ENCODE measurements at places on chromosomes 6 and 20. TPM values are rescaled to one million over a fixed set of nuclear protein-coding genes. Genes with fewer than 3 reads are reported as not detected.

- no peak for DNase-seq
These were observed 470.5 kb upstream of the CITED2 start for GRCh38 chr6:139844907-139845306.

- DNase-seq, result no peak
These were observed 31.9 kb upstream of the FABP7 start for GRCh38 chr6:122747573-122747972.

GRCh38 chr6:128204616-128205015 lies 303.8 kb upstream of the THEMIS start:
- no peak for DNase-seq

- no peak for DNase-seq
These were observed 420 bp upstream of the MCCD1 start for GRCh38 chr6:31528307-31528777.

Gene B3GALT4
- total RNA-seq, result 4.6 TPM

Gene MRPL18
- total RNA-seq, result 62.6 TPM

Gene SLC17A9
- 2.3 TPM for total RNA-seq
